Lower lobe of right lung (tissue), 2 donors: ENCODE measurements at places on chromosomes 4 and X. TPM values are rescaled to one million over a fixed set of nuclear protein-coding genes. Genes with fewer than 3 reads are reported as not detected.

RASSF6 gene
- total RNA-seq = 1.9 TPM

F8A2 gene
- not detected for total RNA-seq

PF4V1 gene
- total RNA-seq = not detected

TMSB15A gene
- total RNA-seq = 1.8 TPM
